ENCODE measurements at places on chromosomes 1 and 21.

DNA sequence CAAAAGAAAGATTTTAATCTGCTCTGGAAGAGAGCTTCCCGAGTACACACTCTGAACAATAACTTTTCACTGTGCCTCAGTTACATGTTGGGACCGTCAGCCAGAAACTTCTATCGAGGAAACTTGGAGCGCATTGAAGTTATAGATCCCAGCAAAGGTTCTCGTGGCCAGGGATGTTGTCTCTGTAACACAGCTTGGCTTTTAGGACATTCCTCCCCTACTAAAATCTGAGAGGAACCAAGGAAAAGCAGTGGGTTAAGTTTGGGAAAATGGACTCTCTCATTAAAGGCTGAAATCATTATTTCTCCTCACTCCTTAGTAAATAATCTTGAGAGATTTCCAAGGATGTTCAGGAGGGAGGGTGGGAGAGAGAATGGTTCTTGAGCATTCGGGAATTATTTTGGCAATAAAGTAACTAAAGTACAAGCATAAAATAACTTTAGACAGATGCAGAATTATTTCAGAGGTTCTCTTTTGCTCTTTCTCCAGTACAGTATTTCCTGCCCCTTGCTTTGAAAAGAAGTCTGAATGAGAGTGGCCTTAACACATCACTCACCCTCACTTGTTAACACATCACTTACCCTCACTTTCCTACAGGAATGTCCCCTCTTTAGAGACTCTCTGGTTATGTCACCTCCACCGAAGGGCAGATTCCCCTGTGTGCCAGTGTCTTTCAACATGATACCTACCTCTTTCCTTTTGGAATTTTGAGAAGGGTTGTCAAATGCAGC, 1.8 kb upstream of the NFIA start:
- DNase-seq = no peak

DNA sequence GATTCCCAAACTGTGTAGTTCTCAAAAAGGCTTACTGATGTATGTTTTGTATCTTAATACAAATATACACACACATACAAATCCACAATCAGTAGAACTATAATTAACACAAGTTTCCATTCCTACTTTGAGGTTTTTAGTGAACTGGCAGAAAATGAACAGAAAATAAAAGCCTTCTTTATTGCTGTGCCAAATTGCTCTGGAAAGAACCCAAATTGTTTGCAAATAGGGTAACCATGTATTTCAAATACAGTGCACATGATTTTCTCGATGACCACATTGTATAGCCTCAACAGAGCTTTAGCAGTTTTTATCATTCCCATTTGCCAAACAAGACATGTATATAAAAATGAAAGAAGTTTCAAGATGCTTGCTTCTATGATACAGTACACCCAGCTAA, 173.3 kb downstream of the COL24A1 start:
- DNase-seq = no peak

DNA sequence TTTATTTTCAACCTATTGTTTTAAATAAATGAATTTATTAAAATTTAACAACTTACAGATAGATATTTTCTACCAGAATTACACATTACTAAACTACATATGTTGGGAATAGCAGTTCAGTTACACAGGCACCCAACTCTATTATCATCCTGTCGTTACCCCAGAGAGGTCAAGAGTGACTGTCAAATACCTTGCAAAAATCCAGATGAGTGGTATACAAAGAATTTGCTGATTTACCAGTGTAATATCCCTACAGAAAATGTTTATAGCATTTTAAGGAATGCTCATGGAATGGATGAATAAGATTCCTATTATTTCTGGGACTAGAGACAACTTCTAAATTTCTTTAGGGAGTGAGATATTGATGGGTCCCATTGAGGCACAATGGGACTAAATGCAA, 300.7 kb upstream of the RGS18 start:
- no peak for DNase-seq

DNA sequence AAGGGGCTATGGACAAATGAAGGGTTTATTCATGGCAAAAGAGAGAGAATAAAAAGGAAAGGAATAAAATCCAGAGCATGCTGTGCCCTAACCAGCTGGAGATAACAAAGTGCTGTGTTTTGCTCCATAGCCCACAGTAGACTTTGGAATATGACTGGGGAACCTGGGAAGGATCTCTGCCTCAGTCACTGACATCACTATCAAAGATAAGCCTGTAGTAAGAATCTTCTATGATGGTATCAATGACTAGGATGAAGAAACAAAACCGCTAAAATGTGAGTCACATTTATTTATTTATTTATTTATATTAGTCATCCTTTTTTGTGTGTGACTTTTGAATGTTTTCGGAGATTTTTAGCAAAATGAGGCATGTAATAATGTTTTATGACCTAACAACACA, 56.3 kb downstream of the NVL start:
- no peak for DNase-seq

GRCh38 chr1:74402873-74403272, 109.5 kb downstream of the LRRC53 start:
- no peak for DNase-seq

- no peak for DNase-seq
Observed at GRCh38 chr1:47572731-47573430, 135.0 kb downstream of the FOXD2 start.

DNA sequence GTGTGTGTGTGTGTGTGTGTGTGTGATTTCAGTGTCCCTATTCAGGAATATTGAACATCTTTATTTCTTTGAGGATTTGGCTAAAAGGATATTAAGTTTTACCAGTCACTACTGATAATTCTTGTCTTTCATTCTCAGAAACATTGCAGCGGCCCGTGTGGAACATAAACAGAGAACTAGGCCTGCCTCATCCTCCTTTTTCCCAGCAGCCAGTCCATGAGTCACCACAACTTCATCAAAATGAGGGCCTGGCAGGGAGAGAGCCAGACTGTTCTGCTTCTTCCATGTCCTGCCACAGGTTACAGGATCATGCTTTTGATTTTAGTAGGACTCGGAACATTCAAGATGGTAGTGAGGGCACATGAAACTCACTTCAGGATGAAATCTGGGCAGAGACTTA, 50.7 kb downstream of the LRIG2 start:
- DNase-seq = no peak

DNA sequence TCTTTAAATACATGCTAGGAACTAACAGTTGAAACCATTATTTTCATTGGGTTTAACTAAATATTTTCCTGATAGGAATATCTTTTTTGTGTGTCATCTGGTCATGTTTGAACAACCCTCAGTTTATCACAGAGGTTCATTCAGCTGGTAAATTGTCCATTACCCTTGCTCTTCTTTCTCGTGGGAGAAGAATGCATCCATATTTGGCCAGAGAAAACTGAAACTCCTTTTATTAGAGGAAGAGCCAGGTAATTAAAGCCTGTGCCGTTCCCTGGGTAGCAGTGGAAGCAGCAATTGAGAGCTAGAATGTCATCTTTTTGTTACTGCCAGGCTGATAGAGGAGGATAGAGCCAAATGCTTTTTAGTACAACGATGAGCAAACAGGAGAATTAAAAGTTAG, 587.2 kb upstream of the ZRANB2 start:
- DNase-seq = no peak

- DNase-seq = no peak
Observed at GRCh38 chr1:245790441-245790840, 635.7 kb downstream of the KIF26B start.

- no peak for DNase-seq
Observed at GRCh38 chr1:57003398-57004139, 37.8 kb upstream of the C8B start.

DNA sequence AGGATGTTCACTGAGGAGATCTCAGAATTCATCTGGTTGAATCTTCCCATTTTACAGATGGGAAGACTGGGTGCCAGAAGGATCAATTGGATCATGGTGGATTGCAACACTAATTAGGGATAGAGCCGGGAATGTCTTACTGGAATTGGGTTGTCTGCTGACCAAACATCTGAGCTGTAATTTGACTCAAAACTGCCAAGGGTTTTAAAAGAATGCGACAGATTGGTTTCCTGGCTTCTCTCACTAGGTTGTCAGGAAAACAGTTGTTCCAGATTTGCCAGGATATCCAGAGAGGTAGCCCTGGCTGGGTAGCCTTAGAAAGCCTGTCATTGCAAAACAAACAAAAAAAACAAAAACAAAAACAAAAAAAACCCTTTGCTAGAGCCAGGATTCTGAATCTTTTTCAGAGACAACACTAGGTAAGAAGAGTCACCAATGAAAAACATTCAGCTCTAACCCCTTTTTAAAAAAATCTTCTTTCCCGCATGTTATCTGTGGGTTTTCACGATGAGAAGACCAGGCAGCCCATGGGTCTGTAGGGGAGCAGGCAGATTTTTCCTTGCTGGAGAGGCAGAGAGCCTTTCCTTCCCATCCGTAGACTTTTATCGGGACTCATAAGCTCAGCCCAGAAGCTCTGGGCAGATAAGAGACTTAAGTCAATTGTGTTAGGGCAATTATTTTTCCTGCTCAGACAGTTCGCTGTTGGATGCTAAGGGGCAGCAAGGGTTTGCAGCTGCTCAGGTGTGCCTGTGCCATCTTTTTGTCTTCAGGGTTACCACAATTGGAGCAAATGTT, 418.9 kb downstream of the PRDM2 start:
- no peak for DNase-seq

DNA sequence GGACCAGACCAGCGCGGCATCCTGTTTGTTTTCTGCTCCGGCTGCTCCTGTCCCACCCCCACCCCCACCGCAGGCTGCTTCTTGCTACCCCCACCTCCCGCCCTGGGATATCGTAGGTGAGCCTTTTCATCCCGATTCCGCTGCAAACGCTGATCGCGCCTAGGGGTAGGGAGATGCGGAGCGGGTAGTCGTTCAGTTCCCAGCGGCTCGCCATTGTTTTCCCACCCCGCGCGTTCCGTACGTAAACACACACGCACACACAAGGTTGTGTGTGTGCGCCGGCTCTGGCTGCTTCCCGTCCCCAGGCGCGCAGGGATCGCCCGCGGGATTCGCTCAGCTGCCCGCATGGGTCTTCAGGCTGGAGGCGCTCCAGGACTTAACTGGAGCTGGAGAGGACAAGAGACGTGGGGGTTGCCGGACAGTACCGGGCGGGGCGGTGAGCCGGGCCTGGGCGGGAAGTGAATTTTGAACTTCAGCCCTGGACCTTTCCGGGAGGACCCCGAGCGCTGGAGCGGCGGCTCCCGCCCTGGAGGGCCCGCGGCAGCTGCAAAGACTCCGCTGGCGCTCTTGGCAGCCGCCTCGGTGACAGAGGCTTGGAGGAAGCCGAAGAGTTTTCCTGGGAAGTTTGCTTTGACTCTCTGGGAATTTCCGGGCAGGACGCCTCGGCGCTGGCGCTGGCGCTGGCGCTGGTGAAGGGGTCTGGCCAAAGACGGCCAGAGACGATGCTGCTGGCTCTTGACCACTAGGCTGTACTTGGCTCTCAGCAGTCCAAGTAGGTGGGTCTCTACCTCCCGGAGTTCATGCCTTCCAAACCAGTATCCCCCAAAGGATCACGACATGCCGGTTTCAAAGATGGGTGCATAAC, 1.6 kb downstream of the SOX13 start:
- DNase-seq = no peak

DNA sequence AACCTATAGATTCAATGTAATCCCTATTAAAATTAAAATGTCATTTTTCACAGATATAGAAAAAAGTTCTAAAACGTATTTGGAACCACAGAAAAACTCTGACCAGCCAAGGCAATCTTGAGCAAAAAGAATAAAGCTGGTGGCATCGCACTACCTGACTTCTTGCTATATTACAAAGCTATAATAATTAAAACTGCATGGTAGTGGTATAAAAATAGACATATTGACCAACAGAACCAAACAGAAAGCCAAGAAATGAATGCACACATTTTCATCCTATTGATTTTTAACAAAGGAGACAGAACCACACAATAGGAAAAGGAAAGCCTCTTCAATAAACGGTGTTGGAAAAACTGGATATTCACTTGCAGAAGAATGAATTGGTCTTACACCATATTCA, 9.2 kb upstream of the SHISAL2A start:
- DNase-seq = no peak

GRCh38 chr1:230220478-230220877, 153.4 kb downstream of the GALNT2 start:
- DNase-seq = no peak

DNA sequence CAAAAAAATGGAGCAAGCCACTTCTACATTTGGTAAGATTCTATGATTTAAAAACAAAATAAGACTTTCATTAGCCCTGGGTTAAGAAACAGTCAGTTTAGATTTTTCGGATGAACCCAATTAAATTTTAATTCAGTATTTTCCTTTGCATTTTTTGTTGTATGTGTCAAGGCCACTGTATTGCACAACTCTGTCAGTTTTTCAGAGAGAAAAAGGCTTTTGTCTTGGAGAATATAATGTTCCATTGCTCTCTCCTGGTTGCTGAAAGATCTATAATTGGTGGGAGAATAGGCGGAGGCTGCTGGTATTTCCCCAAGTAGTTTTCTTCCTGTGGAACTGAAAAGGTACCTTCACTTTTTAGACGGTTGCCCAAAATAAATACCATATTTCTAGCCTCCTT, 84.6 kb downstream of the NEGR1 start:
- no peak for DNase-seq

GRCh38 chr1:26946270-26946669, 14.0 kb downstream of the KDF1 start:
- no peak for DNase-seq

GRCh38 chr1:232384171-232384883, 245.6 kb downstream of the SIPA1L2 start:
- DNase-seq = no peak

- DNase-seq = no peak
Observed at GRCh38 chr1:98099501-98099900, 178.7 kb upstream of the DPYD start.

DNA sequence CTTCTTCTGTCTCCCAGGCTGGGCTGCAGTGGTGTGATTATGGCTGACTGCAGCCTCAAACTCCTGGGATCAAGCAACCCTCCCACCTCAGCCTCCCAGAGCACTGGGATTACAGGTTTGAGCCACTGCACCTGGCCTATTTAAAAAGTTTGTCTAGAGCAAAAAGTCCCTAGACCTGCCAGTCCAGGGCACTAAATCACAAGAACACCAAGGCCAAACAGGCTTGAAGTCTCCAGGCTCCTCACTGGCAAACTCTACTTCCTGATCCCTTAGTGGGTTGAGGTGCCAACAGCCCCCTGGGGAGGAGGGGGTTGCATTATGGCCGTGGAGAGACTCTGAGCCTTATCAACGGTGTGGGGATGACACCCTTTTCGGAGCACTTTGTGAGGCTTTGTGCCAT, 76.0 kb downstream of the CLIC6 start:
- no peak for DNase-seq

Data from T-helper 17 cell (primary cell).